ENCODE measurements at places on chromosomes 4 and X. TPM values are rescaled to one million over a fixed set of nuclear protein-coding genes. Genes with fewer than 3 reads are reported as not detected.

DNA sequence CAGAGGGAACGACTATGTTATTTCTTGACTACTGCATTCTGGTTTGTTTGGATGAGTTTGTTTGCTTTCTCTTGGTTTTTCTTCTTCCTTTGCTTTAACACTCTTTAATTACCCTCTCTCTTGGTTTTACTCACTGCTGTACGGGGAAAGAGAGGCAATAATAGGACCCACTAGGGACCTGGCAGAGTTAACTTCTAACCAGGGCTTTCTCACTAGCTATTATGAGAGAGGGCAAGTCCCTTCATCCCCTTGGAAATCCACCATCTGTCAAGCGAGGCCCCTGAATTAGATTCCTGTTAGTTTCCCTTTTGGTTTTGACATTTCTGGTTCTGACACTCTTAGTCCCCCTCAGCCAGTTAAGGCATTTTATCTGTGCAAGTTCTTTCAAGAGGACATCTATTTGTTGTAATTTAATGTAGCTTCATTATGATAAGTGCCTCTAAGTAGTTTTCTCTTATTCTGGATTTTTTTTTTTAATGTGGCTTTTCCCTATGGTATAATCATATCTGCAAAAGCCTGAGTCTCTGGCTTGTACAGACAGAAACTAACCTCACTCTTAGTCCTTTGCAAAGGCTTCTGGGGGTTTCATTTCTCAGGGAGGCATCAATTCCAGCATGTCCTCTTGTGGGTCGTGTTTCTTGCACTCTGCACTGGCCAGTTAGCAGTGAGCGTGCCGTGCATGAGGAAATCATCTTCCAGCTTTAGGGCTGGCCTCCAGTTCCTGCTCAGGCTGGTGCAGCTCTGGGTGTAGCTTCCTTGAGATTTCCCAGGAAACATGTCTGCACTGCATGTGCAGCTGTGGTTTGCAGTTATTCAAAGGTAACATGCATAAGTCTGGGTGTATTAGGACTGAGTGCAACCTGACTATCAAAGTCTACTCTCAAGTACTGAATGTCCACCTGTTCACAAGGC is 221.3 kb downstream of the STIM2 start:
- no peak for DNase-seq

DNA sequence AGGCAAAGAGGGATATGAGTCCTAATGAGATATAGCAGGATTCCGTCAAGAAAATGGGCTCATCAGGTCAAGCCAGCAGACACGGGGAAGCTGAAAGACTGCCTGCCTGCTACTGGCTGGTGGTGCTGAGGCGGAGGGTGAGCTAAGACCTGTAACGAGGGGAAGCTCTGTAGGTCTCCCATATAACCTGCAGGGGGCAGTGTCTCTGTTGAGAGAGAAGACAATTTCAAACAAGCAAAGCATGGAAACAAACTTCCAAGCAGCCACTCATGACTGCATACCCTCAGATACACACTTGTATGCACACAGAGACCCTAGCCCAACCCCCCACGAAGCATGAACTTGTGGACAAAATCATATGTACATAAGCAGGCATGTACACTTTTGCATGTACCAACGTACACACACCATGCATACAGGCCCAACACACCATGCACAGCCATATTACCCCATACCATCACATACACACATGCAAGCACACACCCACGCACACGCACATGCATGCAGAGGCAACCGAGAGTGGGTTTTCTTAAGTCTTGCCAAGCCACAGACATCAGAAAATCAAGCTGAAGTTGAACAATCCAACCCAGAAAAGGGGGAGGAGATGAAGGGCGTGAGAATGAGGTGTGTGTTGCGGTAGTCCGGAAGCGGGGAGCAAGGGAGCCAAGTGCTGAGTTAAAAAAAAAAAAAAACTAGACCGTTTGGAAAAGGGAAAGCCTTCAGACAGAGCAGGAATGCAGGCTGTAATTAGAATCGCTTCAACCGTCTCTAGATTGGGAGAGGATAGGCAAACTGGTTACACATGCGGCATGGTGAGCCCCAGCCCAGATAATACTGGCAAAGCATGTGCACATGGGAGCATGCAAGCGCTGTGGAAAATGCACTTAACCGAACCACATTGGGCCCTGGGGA is 71.0 kb downstream of the PJA1 start:
- no peak for DNase-seq

Gene EGFL6
- not detected for total RNA-seq

DNA sequence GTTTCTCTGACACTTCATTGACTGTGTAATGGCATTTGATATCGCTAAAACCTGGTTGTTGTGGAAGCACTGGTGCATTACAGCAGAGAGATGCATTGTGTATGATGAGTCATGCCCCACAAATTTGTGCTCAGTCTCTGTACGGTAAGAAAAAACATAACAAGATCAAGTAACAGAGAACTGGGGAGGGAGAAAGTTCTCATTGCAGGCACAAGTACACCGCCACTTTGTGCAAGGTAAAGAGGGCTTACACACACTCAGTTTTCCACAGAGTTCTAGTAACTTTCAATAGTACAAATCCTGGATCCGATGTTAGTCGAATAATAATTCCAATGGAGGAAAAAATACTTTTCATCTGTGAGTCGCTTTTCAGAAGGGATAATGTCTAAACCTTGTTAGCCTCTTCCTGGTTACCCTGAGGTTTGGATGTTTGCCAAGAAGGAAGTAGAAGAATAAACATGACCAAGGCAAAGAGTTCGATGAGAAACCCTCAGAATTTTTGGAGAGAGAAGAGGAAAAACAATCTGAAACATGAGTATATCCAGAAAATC is 512.5 kb upstream of the SLIT2 start:
- no peak for DNase-seq

Gene TMSB15B
- total RNA-seq = 9.6 TPM

GRCh38 chr4:84673475-84674240 is 90.7 kb downstream of the CDS1 start:
- no peak for DNase-seq

- no peak for DNase-seq
These were observed 221.3 kb downstream of the DCTD start for GRCh38 chr4:182695842-182696241.

Gene SEPTIN11
- total RNA-seq = 22.4 TPM

Measured in activated B cell treated with CpG ODN at 0.5 μM for 24 hours (primary cell).